ENCODE measurements at places on chromosomes 6 and 20. TPM values are rescaled to one million over a fixed set of nuclear protein-coding genes. Genes with fewer than 3 reads are reported as not detected.

The ZSCAN12 gene
- 2.1 TPM for total RNA-seq

DNA sequence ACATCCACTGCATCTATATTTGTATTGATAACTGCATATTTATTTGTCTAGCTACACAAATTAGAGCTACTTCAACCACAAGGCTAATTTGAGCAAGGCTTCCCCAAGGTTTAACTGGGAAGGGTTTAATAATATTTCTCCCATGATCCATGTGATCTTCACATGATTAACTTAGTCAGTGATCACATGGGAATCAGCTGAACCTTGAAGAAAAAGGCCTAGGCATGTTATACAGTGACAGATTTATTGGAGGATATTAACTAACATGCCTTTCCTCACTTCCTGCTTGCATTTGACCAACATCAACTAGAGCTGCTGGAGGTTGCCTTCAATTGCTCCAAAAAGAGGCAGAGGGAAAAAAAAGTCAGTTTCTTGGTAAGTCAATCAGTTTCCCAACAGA, 417.0 kb downstream of the HAO1 start:
- DNase-seq: no peak

The HTR1B gene
- not detected for total RNA-seq

GRCh38 chr20:59518881-59519706, 85.2 kb upstream of the PHACTR3 start:
- no peak for DNase-seq

GRCh38 chr6:43836507-43837240, 66.7 kb downstream of the VEGFA start:
- DNase-seq: no peak

DNA sequence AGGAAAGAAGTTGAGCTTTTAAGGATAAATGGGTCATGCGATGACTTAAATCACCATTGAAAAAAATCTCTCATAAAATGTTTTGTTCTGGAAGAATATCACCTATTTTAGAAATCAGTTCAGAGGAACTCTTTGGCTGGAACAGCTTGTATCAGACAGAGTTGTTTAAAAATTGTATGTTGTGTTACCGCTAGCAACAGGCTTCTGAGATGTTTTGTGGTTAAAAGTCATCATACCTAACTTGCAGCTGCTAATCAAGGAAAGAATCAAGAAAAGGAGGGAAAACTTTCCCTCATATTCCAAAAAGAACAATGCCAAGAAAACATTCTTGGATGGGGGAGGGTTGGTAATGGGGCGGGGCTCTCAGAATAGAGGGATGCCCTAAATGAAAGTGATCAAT, 220.7 kb upstream of the CITED2 start:
- no peak for DNase-seq

- DNase-seq: peak; percentile 7
These were observed 17.0 kb downstream of the RPS6KA2 start for GRCh38 chr6:166610069-166610468.

DNA sequence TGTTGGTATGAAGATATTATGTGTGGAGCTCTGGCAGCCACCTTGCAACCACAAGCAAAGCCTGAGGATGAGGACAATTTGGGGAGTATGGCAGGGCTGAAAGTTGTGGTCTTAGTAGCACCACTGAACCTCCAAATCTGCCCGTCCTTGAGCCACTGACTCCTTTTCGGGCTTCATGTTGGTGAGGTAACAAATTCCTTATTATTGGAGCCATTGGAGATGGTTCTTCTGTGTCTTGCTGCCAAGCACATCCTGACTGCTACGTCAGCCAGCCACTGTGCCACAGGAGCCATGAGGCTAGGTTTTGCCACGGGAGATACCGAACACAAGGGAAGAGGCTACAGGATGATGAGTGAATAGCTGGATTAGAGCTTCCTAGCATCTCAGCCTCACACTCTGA, 201.6 kb downstream of the BMP7 start:
- DNase-seq: no peak

GRCh38 chr6:90397929-90398674, 101.5 kb upstream of the BACH2 start:
- DNase-seq: no peak

The PPP1R16B gene
- total RNA-seq: 0.96 TPM

- DNase-seq: no peak
These were observed 112.2 kb downstream of the LRFN2 start for GRCh38 chr6:40474937-40475336.

The ABHD16B gene
- total RNA-seq: not detected

DNA sequence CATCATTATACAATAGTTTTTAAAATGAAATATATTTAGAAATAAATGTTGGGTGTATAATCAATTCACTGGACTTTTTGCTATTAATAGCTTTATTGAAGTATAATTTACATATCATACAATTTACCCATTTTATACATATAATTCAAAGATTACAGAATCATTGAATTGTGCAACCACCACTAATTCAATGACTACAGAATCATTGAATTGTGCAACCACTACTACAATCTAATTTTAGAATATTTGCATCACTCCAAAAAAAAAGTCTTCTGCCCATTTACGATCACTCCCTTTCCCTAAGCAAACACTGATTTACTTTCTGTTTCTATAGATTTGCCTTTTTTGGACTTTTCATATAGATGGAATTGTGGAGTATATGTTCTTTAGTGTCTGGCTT, 35.1 kb upstream of the RIMS1 start:
- no peak for DNase-seq

- DNase-seq: peak; percentile 67
These were observed 69.4 kb downstream of the FOXC1 start for GRCh38 chr6:1679031-1679687.

DNA sequence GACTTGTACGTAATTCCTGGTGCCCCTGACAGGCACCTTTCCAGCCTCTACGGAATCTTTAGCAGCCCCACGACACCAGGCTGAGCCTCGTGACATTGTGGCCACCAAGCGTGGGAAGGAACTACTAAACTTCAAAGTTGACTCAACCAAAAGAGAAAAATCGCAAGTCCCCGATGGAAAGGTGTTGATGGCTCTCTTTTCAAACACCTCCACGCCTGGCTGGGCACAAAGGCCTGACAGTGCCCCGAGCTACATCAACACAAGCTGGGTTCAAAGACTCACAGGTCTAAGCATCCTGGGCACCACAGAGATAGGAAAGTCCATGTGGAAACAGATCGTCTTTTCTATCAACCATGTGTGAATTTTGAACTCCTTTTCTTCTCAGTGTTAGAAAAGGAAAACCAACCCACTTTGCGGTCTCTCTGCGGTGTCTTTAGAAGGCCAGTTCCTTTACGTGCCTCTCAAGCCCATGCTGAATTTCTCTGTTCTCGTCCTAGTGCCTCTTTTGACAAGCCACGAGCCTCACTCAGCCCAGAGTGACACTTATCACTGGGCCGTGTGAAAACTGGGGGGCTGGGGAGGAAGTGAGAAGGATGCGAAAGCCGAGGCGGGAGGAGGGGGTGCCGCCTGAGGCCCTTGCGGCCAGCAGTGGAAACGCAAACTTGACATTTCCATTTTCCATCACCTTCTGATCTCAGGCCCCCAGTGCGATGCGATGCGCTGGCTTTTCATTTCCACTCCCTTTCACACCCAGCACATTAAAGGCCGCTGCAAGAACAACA, 59.4 kb downstream of the GFOD1 start:
- no peak for DNase-seq

The SS18L1 gene
- 8.3 TPM for total RNA-seq

The CD2AP gene
- 9.8 TPM for total RNA-seq

DNA sequence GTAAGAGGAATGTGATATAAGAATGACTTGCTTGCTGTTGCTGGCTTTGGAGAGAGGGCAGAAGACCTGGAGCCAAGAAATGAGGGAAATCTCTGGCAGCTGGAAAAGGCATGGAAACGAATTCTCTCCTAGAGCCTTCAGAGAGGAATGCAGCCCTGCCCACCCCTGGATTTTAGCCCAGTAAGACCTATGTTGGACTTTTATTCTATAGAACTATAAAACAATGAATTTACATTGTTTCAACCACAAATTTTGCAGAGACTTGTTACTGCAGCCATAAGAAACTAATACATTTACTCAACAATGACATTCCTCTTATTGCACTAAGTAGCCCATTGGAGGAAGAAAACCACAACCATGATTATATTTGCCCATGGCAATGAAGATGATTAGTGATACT, 39.5 kb upstream of the PREP start:
- DNase-seq: no peak

DNA sequence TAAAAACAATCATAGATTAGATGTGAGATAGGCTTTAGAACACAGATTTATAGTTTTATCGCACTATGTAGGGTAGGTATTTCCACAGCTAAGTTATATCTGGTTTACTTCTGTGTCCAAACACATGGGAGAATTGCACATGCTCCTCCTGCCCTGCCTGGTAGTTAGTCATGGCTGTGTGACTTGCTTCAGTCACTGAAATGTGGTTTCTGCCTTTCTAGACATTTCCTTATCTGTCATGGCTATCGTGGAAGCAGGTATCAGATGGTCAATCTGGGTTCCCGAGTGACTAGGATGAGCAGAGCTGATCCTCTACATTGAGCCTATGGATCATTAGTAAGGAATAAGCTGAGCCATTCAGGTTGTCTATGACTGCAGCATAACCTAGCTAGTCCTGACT, 117.8 kb upstream of the GMDS start:
- no peak for DNase-seq

DNA sequence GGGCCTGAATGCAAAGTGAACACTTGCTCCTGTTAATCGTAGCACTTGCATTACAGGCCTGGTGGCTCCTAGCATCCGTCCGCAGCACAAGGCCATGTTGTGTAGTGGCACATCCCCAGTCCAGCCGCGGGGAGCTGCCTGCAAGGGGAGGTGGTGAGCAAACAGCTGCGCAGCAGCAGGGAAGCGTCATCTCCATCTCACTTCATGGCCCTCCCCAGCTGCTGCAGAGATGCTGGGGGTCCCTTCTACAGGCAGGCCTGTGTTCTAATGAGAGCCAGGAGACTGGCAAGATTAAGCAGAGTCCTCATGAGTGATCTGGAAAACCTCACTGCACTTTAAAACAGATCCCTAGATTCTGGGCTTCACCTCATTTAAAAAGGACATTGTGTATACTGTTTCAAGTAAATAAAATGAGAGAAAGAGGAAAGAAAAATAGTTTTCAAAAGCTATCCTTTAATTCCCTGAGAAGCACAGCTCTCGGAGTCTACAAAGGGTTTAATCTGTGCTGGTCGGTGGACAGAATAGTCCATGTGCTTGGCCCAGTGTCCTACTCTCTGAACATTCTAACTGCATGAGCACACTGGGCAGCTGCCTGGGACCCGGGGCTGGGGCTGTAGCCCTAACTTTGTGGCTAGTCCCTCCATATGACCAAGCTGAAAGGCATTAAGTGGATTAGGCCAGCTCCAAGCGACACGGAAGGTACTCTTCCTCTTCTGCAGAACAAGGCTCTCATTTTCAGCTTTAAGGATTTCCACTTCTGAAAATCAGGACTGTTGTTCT, 125.8 kb downstream of the LY86 start:
- DNase-seq: no peak

The ULBP1 gene
- 0.11 TPM for total RNA-seq

GRCh38 chr20:14431568-14431967, 94.2 kb upstream of the FLRT3 start:
- no peak for DNase-seq

DNA sequence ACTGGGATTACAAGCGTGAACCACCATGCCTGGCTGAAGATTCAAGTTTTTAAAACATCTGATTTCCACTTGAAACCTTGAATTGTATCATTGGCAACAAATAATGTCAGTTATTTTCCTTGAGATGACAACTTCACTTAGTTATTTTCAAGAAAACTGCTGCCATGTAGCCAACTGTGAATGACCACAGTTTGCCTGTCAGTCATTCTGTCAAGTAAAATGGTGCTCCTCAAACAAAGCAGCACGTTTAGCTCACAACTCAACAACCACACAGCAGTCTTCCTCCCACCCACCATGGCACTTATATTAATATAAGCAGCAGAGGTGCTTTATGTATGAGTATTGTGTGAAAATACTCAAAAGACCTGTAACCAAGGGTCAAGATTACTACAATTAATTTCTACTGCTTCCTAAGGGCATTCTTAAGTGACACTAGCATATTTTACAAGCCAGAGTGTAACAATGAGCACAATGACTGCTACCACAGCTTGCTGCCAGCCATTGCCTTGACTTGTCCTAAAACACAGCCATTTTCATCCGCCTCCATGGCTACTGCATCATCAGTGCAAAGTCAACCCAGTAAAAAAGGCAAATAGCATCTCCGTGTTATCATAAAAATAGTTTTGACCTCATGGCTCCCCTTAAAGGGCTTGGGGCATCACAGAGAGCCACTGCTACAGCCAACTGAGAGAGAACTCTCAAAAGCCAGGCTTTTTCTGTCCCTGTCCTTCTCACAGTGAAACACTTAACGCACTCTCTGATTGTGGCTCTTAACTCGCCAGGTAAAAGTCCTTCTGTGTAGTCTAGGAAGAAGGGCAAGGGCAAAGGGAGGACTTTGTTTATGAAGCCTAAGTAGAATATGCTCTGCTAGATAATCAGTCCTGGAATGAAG, 96.4 kb upstream of the TAB2 start:
- DNase-seq: no peak

DNA sequence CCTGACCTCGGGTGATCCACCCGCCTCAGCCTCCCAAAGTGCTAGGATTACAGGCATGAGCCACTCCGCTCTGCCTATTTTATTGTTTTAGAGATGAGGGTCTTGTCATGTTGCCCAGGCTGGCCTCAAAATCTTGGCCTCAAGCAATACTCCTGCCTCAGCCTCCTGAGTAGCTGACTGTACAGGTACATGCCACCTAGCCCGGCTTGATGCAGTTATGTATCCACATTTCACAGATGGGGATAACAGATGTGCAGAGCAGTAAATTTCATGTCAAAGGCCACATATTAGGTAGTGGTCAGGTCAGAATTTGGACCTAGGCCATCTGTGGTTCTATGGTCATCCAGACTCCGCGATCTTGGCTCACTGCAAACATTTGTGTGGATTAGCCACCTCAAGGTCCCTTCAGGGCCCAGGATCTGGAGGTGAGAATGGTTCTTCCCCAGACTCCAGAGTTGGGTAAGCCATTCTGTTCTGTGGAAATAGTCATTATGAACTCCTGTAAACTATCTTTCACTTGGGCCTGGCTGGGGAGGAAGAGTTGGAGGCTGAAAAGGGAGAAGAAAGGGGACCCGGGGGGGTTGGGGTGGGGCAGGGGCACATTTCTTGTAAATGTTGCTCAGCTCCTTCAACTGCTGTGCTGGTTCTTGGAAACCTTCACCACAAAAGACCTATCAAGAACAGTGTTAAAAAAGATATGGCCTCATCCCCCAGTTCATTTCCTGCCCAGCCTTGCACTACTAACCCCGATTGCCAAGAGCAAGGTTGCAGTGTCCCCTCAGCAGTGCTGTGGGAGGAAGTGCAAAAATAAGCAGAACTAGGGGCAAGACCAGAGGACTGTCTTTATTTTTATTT, 13.0 kb downstream of the PIM1 start:
- DNase-seq: no peak

DNA sequence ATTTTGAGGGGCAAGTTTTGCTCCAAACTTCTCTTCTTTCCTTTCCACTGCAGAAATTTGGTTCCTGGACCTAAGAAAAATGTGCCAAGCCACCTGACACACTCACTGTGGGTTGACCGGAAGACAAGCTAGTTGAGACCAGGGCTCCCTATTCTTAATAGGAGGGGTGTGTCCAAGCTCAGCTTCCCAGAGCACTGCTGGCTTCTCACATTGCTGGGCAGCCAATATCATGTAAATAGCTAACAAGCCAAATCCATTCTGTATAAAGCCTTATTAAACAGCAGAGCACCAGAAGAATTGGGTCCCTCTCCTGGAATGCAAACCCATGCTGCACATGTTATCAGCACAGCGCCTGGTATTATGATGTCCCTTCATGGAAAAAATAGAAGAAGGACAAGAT, 17.0 kb upstream of the SAMD3 start:
- no peak for DNase-seq

All from right atrium auricular region (tissue), 2 donors.